NCI-H187 treated with DMSO at 0.1 percent for 48 hours (cell line): ENCODE measurements at places on chromosomes 5 and 9.

- no peak for DNase-seq
Observed at GRCh38 chr5:171770153-171770552, 15.5 kb upstream of the SMIM23 start.

GRCh38 chr5:133916914-133917313 lies 51.5 kb downstream of the C5orf15 start:
- no peak for DNase-seq

GRCh38 chr9:137206602-137207001 lies 1.1 kb downstream of the NDOR1 start:
- no peak for DNase-seq

- DNase-seq = no peak
Observed at GRCh38 chr5:154653764-154654485, 101.3 kb upstream of the LARP1 start.

GRCh38 chr9:125585503-125586171 lies 121.4 kb downstream of the MAPKAP1 start:
- DNase-seq = no peak

DNA sequence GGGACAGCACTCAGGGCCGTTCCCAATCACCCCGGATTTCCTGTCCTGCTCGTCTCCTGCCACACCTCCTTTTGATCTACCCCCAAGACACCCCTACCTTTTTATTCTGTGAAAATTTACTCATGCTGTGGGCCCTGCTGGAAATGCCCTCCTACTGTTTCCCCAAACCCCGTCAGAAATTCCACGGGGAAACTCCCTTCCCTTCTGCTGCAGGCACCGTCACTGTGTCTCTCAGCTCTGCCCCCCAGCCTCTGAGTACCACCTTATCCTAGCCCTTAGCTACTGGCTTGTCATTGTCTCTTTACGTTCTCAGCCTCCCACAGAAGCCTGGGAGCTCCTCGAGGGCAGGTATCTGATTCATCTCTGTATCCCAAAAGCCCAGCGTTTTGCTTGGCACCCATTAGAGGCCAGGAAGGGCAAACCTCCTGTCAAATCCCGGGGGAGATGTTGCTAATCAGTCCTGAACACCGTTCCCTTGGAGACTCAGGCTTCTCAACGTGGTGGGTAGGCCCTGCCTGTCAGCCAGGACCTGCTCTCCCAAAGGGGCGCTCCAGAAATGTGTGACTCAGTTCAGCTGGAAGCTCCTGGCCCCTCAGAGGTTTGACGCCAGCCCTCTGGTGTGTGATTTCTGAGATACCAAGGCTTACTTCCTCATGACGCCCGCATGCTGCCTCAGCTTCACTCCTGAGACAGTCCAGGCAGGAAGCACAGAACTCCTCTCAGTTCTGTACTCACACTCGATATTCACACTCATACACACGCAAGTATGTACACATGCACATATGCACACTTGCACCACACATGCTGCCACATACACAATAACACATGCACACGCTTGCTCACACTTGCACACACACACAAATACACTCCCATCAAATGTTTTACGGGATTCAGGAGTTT lies 50.7 kb upstream of the GRHPR start:
- no peak for DNase-seq

GRCh38 chr9:121581786-121582600 lies 69.4 kb upstream of the DAB2IP start:
- DNase-seq = no peak

DNA sequence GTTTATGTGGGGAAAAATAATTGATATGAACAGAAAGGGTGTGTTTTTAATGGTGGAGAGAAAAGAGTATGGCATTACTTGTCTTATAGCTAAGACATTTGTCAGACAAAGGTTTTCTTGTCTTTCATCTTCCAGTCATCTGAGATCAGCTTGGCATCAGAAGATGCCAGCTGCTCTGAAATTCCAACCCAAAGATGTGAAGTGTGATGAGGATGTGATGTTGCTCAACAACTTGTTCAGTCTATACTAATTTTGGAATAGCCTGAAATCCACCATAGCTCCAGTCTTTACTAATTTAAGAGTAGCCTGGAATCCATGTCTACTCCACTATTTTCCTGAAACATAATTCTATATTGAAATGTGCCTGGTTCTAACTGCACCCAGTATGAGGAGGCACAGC lies 182.3 kb downstream of the CFAP90 start:
- DNase-seq = no peak

- no peak for DNase-seq
Observed at GRCh38 chr5:144236499-144236898, 65.8 kb downstream of the KCTD16 start.

- no peak for DNase-seq
Observed at GRCh38 chr9:99358668-99359067, 136.6 kb downstream of the SEC61B start.

DNA sequence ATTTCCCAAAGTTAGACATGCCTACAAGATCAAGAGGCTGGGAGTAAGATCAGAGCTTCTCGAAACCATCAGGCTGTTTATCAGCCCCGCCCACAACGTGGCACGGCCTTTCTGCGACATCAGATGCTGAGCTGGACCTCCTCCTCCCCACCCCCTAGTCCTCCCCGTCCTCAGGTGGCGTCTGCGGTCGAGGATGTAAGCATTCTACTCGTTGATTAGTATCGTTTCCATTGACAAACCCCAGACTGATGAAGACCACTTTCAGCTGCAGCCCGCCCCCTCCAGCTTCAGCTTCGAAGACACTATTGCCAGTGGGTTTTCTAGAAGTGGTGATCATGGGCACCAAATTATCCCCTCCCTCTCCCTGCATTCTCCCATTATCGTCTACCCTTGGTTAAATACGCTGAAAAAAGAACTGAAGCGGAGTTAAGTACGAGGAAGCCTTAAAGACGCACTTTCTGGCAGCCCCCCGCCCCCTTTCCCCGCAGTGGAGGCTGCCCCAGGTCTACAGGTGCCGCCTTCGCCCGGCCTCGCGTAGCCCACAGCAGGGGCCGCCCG lies 1.1 kb downstream of the PPIC start:
- DNase-seq = no peak

GRCh38 chr5:65248896-65249295 lies 232.8 kb downstream of the ADAMTS6 start:
- DNase-seq = no peak

DNA sequence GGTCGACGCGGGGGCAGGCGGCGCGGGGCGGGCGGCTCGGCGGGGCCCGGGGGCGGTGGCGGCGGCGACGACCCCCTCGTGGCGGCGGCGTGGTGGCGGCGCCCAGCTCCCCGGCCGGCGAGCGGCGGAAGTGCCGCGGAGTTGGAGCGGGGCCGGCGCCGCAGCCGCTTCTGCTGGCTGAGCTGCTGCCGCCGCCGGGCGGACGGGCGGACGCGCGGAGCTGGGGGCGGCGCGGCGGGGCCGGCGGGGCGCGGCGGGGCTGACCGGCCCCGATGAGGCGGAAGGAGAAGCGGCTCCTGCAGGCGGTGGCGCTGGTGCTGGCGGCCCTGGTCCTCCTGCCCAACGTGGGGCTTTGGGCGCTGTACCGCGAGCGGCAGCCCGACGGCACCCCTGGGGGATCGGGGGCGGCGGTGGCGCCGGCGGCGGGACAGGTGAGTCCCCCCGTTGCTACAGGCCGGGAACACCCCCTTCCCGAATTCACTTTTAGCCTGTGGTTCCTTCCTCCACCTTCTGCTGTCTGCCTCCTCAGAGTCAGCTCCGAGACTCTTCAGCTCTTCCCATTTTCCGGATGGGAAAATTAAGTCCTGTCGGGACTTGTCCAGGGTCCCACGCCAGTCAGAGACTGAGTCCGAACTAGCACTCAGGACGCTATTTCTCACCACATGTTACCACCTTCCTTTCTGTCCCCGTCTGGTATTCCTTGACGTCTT lies at the start of gene GALNT10:
Gene GALNT10 (plus strand): TSS at position 139 of the 710 bp plus-strand sequence. CDS start 134 bp downstream, at position 273.
- no peak for DNase-seq

- DNase-seq = no peak
Observed at GRCh38 chr5:127088251-127088650, 14.9 kb upstream of the C5orf63 start.

DNA sequence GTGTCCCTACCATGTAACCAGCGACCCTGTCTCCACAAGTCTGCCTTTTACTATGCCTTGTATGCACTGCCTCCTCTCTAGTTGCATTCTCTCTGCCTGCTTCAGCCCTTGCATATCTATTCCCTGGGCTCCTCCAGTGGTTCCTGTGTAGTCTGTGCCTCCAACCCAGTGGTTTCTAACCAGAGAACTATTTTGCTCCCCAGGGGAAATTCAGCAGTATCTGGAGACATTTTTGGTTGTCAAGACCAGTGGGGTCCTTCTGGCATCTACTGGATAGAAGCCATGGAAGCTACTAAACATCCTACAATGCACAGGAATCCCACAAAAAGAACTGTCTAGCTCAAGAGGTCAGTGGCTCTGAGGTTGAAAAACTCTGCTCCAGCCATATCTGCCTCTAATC lies 224.1 kb upstream of the RASEF start:
- no peak for DNase-seq

GRCh38 chr5:5644249-5644648 lies 221.8 kb downstream of the ICE1 start:
- DNase-seq = no peak

- no peak for DNase-seq
Observed at GRCh38 chr5:107531308-107531707, 139.4 kb downstream of the EFNA5 start.

DNA sequence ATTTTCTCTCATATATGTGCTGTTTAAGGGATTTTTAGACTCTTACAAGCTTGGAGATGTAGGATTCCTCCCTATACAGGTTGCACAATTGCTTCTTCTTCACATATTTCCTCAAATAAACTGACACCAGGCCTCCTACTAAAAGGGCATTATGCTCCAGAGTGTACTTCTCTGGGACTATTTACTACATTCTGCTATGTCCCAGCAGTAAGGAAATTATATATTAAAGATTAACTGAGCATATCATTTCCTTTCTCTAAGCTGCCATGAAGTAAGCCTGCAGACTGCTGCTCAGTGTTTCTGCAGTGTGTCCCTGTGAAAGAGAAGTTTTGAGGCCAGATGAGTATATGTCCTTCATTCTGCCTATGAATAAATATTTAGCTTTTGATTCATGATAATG lies 356.9 kb upstream of the NUDT12 start:
- no peak for DNase-seq

DNA sequence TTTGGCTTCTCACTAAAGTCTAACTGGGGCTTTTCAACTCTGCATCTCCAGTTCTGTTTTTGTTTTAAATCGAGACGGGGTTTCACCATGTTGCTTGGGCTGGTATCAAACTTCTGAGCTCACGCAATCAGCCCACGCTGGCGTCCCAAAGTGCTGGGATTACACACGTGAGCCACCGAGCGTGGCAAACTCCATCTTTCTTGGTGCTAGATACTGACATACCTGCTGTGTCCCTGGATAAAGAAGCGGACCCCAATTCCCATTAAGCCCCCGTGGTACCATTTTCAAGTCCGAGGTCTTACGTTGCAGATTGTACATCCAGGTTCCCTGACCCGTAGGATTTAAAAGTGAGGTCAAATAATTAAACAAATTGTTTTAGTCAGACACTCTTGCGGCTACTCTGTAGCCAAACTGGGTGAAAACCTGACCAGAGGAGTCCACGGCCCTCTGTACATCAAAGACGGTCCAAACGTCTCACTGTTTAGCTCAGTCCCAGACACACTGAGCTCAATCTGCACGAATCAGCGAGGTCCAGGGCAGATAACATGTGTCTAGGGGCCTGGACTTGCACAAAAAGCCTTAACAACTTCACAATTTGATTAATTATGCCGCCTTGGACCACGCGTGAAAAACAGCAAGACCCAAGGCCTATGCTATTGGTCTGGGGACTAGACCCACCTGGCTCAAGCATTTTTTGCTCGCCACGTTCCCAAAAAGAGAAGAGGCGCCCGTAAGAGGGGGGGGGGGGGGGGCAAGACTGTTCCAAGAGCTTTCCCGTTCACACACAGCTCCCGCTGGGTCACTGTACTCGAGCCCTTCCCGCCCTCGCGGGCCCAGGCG lies 727 bp upstream of the DNAJA1 start:
- no peak for DNase-seq

- DNase-seq = no peak
Observed at GRCh38 chr5:43804723-43805122, 201.7 kb downstream of the NNT start.

GRCh38 chr9:90189306-90189705 lies 453.3 kb downstream of the DIRAS2 start:
- no peak for DNase-seq

- no peak for DNase-seq
Observed at GRCh38 chr9:96493757-96494156, 43.8 kb downstream of the HABP4 start.

GRCh38 chr9:86990290-86990689 lies 43.0 kb upstream of the GAS1 start:
- no peak for DNase-seq

DNA sequence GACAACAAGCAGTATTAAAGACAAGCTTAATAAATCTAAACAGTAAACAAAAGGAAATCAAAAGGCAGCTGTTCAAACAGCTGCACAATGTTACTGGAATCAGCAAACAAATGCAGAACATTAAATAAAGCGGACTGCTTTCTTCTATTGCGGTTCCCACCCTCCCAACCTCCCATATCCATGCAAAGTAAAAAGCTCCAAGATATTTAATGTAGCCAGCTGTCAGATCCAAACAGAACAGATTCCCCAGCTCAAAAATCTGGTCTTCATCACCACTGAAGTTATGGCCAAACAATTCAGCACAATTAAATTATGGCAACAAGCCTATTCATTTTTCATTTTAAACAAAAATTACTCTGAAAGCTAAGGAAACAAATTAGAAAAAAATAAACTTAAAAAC lies 75.9 kb downstream of the SLC38A9 start:
- DNase-seq = no peak

GRCh38 chr9:77495834-77496671 lies 152.1 kb downstream of the GNA14 start:
- DNase-seq = no peak

GRCh38 chr9:75228893-75229292 lies 140.6 kb downstream of the OSTF1 start:
- DNase-seq = no peak

- no peak for DNase-seq
Observed at GRCh38 chr9:557601-558201, 283.8 kb upstream of the DMRT1 start.

GRCh38 chr5:103915081-103915480 lies 352.5 kb upstream of the NUDT12 start:
- no peak for DNase-seq

DNA sequence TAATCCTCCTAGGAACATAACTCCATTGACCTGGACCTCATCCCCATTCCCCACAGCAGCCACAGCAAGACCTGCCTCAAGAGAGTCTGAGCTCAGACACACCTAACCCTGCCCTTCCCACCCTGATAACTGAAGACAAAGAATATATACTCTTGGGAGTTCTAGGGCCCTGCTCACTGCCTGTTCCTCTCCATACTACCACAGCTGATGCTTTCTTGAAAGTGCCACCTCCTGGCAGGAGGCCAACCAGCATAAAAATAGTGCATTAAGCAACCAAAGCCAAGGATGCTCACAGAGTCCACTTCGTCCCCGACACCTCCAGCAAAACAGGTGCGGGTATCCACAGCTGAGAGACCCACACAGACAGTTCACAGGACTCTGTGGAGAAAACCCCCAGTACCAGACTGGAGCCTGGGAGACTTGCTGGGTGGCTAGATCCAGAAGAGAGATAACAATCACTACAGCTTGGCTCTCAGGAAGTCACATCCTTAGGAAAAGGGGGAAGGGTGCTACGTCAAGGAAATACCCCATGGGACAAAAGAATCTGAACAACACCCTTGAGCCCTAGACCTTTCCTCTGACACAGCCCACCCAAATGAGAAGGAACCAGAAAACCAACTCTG lies 23.5 kb downstream of the FAM114A2 start:
- DNase-seq = no peak

- no peak for DNase-seq
Observed at GRCh38 chr9:84177407-84177806, 163.2 kb downstream of the SLC28A3 start.
